ENCODE measurements at places on chromosomes 2 and 18.

- no peak for DNase-seq
These were observed 83.7 kb upstream of the SPATS2L start for GRCh38 chr2:200222791-200223190.

- DNase-seq, result no peak
These were observed 1.3 kb downstream of the INPP4A start for GRCh38 chr2:98445683-98446581.

- DNase-seq, result no peak
These were observed 36.1 kb downstream of the METTL21A start for GRCh38 chr2:207589143-207589542.

DNA sequence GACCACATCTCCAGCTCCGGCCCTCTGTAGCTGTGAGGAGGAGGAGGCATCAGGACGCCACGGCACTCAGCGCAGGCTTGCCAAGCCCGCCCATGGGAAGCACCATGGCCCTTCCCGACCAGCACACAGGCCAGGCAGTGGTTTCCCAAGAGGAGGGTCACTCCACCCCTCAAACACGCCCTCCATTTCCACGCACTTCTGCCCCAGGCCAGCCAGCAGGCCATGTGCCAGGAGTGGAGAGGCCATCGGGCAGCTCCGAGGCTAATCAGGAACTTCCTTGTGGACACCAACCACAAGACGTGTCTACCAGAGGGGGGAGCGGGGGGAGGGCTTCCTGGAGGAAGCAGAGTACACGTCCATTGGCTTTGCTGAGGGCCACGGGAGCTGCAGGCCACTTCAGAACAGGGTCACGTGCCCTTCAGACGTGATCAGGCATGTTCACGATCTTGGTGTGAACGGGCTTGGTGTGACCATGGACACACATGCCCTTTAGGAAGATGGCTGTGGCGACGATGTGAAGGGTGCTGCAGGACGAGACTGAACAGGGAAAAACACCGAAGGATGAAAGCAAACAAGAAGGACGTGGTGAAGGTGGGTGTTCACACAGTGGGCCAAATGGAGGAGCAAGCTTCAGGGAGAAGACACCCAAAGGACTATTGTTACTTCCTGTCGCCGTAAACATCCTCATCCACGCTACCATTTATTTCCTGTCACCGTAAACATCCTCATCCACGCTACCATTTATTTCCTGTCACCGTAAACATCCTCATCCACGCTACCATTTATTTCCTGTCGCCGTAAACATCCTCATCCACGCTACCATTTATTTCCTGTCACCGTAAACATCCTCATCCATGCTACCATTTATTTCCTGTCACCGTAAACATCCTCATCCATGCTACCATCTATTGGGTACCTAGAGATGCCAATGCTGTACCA lies 6.5 kb upstream of the MTERF4 start:
- DNase-seq, result no peak

GRCh38 chr2:238789317-238789806 lies 58.5 kb upstream of the TWIST2 start:
- DNase-seq, result no peak

DNA sequence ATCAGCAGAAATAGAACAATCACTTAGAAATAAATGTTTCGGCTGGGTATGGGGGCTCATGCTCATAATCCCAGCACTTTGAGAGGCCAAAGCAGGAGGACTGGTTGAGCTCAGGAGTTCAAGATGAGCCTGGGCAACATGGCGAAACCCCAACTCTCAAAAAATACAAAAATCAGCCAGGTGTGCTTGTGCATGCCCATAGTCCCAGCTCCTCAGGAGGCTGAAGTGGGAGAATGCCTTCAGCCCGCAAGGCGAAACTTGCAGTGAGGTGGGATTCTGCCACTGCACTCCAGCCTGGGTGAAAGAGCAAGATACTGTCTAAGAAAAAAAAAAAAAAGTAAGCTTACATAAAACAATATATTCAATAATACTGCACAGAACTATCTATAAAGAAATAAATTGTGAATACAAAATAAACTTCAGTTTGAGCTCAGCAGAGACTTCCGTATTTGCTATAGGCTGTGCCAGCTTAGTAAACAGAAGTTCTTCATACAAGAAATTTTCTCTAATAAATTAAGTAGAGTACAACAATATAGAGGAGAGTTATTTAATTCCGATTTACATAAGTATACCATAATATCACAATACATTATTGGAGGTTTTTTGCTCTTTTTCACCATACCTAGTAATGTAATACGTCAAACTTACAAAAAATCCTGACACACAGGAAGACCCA lies 43.6 kb downstream of the SRBD1 start:
- no peak for DNase-seq

DNA sequence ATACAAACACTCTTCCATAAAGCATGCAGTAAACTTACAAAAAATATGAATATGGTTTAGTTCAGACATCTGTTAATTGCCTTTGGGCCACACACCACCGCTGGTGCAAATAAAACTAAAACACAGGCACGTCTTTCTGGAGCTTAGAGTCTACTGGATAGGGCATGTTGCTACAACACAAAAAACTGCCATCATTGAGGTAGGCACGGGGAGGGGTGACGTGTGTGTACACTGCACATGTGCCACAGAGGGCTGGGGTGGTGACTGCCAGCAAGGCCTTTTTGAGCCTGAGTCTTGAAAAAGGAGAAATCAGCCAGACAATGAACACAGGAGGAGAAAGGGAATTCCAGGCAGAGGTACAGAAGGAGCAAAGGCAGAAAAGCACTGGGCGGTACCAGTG lies 5.1 kb downstream of the SERPINE2 start:
- no peak for DNase-seq

GRCh38 chr18:13382954-13383827 lies 164.6 kb downstream of the LDLRAD4 start:
- DNase-seq, result no peak

- no peak for DNase-seq
These were observed 162.1 kb downstream of the BCL2 start for GRCh38 chr18:63157293-63158011.

DNA sequence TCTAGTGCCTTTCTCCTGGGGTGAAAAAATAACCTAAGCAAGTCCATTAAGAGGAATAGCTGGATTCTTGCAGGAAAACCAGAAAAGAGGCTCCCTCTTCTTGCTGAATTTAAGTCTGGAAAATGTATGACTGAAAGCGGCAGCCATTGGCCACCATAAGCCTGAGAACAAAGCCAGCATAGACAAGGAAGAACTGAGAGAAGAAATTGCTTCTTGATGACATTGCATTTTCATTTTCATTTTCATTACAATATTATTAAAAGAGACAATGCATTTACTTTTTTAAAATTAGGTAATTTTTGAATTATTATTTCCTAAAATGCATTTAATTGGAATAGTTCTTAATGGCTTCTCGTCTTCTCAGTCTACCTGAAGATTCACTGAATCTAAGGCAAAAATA lies 1157.5 kb upstream of the ZEB2 start:
- no peak for DNase-seq

DNA sequence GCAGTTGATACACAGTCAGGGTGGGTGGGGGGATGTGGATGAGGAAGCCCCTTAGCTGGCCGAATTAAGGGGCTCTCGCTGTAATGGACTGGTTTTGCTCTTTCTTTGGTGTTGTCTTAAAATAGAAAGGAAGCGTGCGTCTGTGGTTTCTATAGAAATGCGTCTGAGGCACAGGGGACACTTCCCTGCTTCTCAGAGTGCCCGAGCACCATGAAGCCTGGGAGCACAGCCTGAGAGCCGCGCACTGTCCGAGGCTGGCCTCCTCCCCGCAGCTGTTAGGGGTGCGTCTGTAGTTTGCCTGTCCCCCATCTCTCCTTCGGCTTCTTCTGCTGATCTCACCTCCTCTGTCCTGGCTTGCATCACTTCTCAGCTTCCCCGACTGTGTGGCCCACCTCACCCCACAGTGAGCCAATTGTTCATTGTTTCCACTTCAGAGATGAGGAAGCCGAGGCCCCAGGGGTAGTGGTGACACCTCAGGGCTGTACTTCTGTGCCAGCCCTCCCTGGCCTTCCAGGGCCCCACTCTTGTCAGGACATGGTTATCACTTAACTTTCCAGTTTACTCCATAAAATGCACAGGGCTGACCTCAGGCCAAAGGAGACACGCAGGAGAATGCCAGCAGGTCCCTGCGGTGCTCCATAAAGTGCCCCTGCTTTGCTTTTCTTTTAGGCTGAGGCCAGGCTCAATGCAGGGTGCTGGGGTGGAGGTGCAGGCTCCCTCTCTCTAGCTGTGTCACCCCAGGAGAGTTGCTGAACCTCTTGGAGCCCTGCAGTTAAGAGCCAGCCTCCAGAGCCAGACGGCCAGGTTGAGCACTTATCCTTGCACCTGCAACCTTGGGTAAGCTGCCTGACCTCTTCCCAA lies 210.6 kb downstream of the SEPTIN10 start:
- DNase-seq, result no peak

DNA sequence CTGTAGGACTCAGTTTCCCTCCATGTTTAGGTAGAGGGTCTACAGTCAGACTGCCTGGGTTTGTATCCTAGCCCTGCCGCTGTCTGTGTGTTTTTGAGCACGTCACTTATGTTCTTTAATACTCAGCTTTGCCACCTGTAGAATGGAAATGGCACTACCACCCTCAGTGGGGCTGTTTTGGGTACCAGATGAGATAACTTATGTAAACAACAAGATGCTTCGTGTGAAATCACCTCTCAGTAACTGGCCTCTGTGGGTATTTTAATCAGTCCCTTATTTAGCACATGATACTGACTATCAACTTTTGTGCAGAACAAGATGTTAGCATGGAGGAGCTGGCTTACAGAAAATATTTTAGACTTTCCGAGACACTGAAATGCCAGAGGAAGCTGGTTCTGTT lies 296.0 kb downstream of the LRRTM1 start:
- DNase-seq, result no peak

DNA sequence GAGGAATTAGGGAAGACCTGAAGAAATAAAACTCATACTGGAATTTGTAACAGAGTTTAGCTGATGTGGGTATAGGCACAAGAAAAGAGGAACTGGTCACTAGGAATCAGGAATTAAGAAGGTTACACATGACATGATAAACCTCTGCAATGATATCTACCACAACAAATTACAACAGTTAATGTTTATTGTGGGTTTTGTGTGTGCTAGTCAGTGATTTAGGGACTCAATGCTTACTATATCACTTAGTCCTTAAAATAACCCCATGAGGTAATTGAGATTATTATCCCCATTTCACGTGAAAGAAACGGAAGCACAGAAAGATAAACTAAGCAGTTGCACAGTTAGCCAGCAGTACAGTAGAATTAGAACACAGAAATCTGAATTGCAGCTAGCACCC lies 415.8 kb upstream of the ZEB2 start:
- DNase-seq, result no peak

DNA sequence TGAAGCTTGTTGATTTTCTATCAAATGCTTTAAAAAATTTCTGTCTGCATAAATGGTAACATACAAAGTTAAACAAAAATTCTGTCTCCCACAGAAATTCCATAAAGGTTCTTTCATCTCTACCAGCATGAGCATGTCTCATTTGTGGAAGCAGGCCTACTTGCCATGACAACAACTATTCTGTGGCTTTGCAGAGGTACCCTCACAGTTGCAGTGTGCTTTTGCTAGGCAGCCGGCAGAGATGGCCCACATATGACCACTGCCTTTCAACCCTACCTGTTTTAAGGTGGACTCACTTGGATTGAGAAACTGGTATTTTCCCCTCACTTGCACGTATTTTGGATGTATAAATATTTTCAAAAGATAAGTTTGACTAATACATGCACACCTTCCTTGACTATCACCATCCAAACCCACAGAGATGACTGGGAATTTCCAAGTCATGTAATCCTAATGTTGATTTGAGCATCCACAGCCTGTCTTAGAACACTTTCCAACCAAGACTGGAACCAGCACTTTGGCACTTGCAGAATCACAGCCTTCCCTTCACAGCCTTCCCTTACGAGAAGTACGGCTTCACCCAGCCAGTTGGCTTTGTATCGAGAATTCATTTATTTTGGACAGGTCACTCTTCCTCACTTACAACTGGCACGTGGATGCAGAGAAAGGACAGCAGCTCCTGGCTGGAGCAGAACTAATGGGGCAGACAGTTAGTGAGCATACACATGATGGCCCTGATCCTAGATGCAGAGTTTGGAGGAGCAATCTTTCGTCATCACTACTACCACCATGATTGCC lies 9.3 kb upstream of the FHL2 start:
- DNase-seq, result no peak

- DNase-seq, result no peak
These were observed at the start of gene MYOM1 for GRCh38 chr18:3219631-3220335. MYOM1 (minus strand) TSS chr18:3219968; CDS start chr18:3215223, 4,745 bp downstream.

DNA sequence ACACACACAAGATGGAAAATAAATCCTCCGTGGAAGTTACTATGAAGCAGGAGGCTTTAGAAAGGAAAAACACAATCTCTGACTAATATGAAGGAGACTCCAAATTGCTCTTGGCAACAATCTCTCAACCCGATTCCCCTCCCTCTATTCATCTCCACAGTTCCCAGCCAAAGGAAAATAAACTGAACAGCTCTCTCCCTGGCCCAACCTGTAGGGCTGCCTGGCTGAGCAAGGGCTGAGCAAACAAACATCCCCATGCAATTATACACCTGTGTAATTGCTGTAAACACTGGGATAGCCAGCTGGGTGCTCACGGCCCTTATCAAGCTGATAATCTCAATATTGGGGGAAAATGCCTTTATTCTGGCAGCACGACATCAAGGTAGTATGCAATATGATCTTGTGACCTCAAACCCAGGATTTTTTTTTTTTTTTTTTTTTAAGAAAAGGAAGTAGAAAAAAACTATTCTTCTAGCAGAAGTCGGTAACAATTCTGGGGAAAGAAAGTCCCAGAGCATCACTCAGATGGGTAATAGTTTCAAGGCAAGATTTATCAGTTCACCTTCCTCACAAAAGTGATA lies 203.3 kb upstream of the SMAD2 start:
- peak; percentile 22 for DNase-seq

GRCh38 chr2:2328848-2329247 lies 2.2 kb downstream of the MYT1L start:
- DNase-seq, result no peak

- no peak for DNase-seq
These were observed 50.5 kb upstream of the FHOD3 start for GRCh38 chr18:36247036-36247435.

DNA sequence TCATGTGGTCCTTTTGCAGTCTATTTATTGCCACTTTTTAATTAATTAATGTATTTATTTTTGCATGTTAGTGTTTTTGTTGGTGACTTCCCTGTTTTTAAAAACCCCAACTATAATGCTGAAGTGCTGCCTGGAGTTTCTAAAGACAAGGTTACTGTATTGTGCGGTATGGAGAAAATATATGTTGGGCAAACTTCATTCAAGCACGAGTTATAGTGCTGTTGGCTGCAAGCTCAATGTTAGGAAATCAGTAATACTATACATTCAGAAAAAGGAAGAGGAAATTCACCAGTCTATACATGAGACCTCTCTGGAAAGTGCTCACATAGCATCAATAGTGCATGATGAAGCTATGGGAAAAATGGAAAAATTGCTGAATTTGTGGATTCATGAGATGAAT lies 15.4 kb upstream of the RBMS1 start:
- DNase-seq, result no peak

- DNase-seq, result no peak
These were observed 11.4 kb downstream of the CCDC88A start for GRCh38 chr2:55408098-55408882.

- peak; percentile 68 for DNase-seq
These were observed 31.9 kb downstream of the NRP2 start for GRCh38 chr2:205714058-205714776.

- DNase-seq, result no peak
These were observed 150.4 kb upstream of the CDH19 start for GRCh38 chr18:66754335-66754734.

GRCh38 chr2:68426848-68427579 lies 40.1 kb downstream of the FBXO48 start:
- DNase-seq, result no peak

GRCh38 chr2:96140941-96141623 lies 2.8 kb upstream of the ASTL start:
- DNase-seq, result no peak

GRCh38 chr2:99101697-99102096 lies 39.8 kb upstream of the C2orf15 start:
- DNase-seq, result no peak
